ENCODE measurements at places on chromosomes 7 and 10.

DNA sequence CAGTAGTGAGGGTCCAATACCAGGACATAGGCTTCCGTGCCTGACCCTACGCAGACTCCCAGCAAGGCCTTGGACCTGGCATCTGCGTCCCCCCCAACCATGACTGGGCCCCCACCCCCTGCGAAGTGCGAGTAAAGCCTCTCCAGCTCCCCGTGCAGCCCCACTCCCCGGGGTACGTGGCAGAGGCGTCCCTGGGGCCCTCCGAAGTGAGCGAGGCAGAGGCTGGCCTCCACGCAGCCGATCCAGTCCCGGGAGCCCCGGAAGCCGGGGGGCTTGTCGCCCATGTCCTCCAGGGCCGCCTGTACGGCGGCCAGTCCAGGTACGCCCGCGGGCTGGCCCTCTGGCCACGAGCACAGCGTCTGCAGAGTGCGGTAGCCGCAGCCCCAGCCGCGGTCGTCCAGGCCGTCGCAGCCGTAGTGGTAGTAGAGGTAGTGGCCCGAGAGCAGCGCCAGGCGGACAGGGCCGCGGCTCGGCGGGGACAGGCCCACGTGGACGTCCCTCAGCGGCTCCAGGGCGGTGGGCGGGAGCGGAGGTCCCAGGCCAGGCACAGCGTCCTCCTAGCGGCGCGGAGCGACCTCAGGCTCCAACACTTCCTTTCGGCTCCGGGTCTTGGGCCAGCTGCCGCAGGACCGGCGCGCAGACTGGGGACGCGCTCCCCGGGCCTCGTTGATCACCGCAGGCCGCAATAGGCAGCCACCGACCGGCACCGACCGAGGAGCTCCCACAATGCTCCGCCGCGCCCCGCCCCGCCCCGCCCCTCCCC lies at the start of gene UFSP1:
Gene UFSP1, minus strand, starts transcription at position 728 of the 763 bp plus-strand sequence. Its CDS starts 444 bp downstream, at position 284.
- no peak for DNase-seq

GRCh38 chr7:43764807-43765491 lies 6.5 kb downstream of the BLVRA start:
- DNase-seq = no peak

DNA sequence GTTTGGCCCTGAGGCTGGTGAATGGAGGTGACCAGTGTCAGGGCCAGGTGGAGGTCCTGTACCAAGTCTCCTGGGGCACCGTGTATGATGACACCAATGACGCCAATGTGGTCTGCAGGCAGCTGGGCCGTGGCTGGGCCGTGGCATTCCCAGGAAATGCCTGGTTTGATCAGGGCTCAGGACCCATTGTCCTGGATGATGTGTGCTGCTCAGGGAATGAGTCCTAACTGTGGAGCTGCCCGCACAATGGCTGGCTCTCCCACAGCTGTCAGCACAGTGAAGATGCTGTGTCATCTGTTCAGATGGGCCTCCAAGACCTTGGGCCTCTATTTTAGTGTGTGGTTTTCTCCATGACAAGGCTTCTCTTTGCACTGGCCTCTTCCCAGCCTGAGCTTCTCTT lies 64.0 kb downstream of the DMBT1 start:
- DNase-seq = no peak

GRCh38 chr7:155974186-155974897 lies 162.1 kb upstream of the SHH start:
- DNase-seq = no peak

DNA sequence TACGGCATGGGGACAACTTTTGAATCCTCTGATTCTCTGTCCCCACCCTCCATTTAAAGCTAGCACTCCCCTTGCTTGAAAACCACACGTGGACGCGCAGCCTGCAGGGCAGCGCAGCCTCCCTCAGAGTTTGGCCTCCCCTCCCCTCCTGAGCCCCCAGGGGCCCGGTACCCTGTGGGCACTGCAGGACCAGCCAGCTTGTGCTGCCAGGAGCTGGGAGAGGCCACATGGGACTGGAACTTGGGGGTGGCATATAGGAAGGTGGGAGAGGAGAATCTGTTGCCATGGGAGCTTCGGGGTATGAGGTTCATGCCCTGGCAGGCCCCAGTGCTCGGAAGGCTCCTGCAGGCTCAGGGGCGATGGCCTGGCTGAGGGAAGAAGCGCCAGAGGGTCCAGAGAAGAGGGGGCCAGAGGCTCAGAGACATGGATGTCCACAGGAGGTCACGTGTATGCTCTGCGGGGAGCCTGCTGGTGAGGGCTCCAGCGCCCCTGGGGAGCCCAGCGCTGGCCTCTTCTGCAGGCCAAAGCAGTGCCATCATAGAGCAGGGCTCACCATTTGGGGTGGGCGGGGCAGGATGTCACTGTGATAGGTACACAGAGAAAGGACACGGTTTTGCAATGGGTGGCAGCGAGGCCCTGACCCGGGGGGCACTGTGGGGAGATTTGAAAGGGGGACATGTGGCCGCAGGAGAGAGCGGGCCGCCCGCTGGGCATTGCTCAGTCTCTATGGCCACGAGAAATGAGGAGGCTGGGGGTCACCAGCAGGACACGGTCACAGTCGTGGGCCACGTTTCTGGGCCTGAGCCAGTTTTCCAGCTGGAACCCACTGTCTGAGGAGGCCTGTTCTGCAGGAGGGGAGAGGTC lies 64.2 kb downstream of the GLRX3 start:
- DNase-seq = no peak

DNA sequence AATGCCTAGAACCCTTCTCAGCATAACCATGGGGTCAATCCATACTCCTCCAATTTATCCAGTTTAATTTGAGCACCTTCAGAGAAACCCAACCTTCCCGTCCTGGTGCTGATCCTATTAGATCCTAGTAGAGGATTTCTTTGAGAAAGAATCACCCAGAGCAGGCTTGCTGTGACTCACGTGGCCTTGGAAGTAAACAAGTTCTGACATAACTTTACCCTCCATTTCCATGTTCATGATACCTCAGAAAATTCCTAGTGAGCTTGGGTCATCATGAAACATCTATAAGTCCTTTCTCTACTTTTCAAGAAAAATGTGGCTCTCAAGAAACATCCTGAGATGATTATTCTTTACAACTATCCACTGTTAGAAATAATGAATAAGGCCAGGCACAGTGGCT lies 71.7 kb downstream of the PRLHR start:
- no peak for DNase-seq

- no peak for DNase-seq
These were observed 661.2 kb downstream of the AUTS2 start for GRCh38 chr7:70259502-70259901.

- no peak for DNase-seq
These were observed 66.1 kb downstream of the LSMEM1 start for GRCh38 chr7:112546723-112547513.

DNA sequence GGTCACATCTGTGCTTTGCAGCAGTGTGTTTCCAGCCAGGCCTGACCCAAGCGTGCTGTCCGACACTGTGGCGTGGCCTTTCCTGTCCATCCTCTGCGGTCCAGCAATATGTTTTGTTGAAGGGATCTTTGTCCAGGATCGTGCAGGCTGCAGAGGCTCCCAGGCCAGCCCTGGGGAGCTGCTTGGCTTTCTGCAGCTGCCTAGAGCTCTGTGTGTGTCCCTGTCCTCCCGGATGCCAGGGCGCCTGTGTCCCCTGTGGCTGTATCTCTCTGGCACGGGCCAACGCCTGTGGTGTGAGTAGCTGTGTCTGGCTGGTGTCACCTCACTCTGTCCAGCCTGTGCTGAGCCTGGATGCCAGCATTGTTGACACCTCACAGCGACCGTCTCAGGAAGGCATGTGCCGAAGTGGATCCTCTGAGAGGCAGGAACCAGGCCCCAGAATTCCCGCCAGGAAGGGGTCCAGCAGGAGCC lies 94.5 kb downstream of the INPP5A start:
- DNase-seq = no peak

DNA sequence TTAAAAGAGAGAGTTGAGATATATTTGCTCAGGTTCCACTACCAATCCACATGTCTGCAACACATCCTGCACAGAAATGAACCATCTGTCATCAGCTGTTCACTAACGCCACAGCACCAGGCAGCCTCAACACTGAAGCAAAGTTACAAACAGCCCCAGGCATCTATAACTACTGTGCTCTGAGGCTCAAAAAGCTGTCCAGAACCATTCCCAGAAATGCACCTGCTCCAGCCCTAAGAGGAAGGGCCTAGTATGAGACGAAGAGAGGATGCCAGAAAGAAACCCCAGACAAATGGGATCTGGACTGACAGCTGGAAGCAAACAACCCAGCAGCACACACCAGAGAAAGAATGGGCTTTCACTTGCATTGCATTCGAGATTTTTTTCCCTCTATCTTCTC lies 159.3 kb downstream of the ELMO1 start:
- DNase-seq = no peak

DNA sequence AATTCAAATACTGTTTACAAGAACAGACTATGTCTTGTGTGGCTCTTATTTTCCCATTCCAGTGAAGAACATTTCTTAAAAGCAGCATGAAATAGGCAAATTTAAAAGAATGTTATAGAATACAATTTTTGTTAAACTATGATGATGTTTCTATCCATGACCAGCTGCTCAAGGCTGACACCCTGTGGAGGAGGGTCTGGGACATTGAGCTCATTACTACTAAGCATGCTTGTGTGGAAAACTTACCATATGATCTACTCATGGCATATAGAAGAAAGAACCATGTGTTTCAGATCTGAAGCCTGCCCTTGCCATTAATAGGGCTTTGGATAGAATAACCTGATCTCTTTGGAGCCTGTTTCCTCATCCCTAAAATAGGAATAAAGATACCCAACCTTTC lies 125.0 kb downstream of the FOXP2 start:
- DNase-seq = no peak

GRCh38 chr10:98041352-98042043 lies 11.1 kb upstream of the CRTAC1 start:
- DNase-seq = no peak

- no peak for DNase-seq
These were observed 26.1 kb downstream of the HACD1 start for GRCh38 chr10:17590969-17591645.

GRCh38 chr10:71927776-71928592 lies 36.2 kb upstream of the CHST3 start:
- DNase-seq = no peak

GRCh38 chr10:79073784-79074432 lies 5.1 kb downstream of the ZMIZ1 start:
- DNase-seq = no peak

DNA sequence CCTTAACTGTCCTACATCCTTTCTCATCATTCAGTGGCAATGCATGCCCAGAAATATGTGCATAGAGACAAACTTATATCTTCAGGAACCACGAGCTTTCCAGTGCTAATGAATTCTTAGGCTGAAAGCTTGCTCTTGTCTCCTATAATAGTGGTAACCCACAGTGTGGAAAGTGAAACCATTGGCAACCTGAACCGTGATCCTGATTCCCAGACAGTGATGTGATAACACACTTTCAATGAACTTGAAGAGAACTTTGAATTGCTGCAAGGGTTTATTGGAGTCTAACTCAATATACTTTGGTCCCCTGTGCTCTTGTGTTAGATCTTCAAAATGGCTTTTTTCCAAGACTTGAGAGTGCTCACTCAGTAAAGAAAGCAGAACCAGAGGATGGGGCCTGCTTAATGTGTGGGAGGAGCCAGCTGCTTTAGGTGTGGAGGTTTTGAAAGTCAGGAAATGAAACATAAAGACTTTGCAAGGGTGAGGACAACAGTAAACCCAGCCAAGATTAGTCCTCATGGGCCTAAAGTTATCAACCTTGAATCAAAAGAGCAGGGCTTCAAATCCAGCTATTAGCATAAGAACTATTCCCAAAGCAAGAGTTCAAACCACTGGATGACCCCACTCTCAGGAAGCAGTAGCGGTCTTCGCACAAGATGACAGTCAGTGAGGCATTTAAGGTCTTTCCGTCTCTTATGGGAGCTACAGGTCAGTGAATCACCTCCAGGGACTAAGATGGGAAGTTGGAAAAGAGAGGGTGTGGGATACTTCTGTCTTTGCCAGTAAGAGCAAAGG lies 332.4 kb upstream of the NRP1 start:
- DNase-seq = no peak

DNA sequence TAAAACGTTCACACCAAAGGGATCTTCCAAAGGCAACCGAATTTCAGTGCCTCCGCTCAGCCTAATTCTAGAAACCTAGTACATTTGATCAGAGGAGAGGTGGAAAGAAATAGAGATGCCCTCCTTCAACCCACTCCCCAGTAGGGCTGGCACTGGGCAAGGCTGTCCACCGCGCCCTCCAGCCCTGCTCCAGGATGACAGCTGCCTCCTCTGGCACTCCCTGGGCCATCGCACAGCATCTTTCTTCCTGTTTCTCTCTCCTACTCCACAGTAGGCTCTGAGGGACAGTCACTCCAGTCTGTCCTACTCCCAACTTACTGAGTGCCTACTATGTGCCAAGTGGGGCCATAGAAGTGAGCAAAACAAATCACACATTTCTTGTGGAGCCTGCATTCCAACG lies 226.2 kb downstream of the SKIDA1 start:
- DNase-seq = no peak

- DNase-seq = no peak
These were observed 43.9 kb upstream of the GSAP start for GRCh38 chr7:77460057-77460486.

DNA sequence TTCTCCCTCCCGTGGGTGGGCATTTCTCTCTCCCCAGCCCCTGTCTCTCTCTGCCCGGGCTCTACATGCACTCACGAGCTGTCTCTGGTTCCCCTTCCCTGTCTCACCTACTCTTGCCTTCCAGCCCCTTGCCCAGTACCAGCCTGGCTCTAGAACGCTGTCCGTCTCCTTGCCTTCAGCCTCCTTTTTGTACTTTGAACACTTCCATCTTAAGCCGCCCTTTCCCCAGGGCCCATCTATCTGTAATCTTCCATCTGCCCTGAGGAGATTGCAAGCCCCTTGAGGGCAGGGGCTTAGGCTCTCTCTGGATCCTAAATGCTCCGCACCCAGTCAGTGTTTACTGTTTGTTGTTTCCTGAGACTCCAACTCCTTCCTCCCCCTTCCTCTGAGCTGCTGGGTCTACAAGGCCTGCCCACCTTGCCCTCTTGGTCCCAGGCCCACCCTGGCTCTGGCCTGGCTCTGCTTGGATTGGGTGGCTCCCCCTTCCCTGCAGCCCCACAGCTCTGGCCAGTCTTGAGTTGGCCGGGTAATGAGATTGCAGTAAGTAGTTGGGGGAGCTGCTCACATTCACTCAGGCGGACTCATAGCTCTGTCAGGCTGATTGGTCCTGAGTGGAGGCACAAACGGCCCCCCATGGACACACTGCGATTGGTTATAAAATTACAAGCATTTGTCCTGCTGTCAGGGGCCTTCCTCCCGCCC lies 28.3 kb downstream of the POLL start:
- DNase-seq = no peak

- no peak for DNase-seq
These were observed 76.5 kb upstream of the FGL2 start for GRCh38 chr7:77276120-77276519.

GRCh38 chr7:86928308-86928707 lies 131.1 kb downstream of the ELAPOR2 start:
- DNase-seq = no peak

DNA sequence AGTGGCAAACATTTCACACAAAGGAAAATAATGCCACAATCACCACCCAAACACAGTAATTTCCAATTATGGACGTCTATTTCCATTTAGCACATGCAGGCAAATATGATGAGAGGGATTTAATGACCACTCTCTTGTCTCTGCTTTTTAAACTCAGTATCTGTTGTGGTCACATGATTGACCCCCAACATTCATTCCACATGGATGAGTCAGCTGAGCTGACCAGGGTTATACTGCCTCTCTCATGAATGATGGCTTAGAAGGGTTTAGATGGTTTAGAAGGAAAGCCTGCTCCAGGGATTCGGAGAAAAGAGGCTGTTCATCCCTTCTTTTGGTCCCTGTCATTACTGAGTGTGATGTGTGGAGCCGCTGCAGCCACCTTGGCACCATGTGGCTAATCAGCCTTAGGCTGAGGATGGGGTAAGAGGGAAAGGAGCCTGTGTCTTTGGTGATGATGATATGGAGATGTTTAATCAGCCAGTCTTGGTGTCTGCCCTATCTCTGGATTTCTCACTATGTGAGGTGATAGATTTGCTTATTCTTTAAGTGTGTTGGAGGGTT lies 38.2 kb upstream of the JAKMIP3 start:
- DNase-seq = no peak
